GM23248 (cell line): ENCODE measurements at places on chromosomes 4 and X. TPM values are rescaled to one million over a fixed set of nuclear protein-coding genes. Genes with fewer than 3 reads are reported as not detected.
A peak's percentile ranks its signal among the peaks of the same experiment; 100 is the strongest.

HDAC8 gene
- polyA plus RNA-seq, result 20.4 and 21.4 TPM in 2 replicates

GRCh38 chr4:83561381-83561780 is 25.5 kb downstream of the GPAT3 start:
- H3K4me1 ChIP-seq, result peaks cover 18% of the 10 kb centered on the region
- DNase-seq, result peak; percentile 51
- no peak overlapping the region for H3K27ac ChIP-seq

- H3K36me3 ChIP-seq, result no peaks in the 10 kb centered on the region
- no peak overlapping the region for H3K4me3 ChIP-seq
- no peak for DNase-seq
- no peaks in the 10 kb centered on the region for H3K27me3 ChIP-seq
Measured at GRCh38 chr4:3405176-3405575, 36.6 kb upstream of the HGFAC start.

DNA sequence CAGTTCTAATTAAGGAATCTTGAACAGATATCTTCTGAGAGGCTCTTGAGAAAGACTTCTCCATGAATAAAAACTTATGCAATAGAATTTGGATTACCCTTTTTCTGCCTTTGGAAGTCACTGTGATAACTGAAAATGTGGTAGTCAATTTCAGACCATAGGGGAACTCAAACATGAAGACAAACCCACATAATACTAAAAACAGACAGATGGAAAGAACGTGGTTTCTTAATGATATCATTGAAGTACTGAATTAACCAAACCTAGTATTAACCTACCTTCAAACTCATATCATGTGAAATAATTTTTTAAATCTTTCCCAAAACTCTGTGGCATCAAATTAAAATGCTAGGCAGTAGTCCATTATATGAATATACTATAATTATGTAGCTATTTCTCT is 153.5 kb downstream of the CAMK2D start:
- H3K27me3 ChIP-seq, result no peaks in the 10 kb centered on the region
- DNase-seq, result no peak
- H3K27ac ChIP-seq, result no peak overlapping the region
- H3K4me1 ChIP-seq, result peaks cover 19% of the 10 kb centered on the region
- 0 out of 2 replicates have a peak, but pooled peaks cover 19% of the 10 kb centered on the region for H3K36me3 ChIP-seq

DNA sequence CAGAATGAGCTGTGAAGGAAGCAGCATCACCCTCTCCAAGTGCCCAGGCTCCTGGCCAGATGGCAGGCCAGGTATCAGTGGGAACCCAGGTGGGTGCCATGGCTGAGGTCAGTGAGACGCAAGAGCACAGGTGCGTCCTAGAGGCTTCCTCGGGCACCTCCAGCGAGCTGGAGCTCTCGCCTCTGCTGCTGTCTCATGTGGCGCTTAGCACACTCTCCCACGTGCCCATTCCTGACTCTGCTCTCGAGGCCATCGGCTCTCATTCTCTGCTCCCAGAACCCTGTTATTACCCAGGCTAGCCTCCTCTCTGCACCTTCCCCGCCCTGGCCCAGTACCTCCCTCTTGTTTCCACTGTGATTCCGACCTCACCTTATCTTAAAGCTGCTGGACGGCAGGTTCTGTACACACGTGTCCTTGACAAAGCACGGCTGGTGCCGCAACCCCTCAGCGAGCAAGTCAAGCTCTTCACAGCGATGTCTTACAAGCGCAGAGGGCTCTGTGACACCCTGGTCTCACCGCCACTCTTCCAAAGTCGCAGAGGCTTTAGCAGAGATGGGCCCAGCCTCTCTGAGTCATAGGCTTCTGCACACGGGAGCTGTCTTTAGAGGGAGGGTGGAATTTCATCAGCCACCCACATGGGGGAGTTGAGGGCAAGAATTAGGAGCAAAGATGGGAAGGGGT is 15.4 kb upstream of the MSANTD1 start:
- no peak overlapping the region for H3K27ac ChIP-seq
- no peak overlapping the region for H3K4me3 ChIP-seq
- no peaks in the 10 kb centered on the region for H3K4me1 ChIP-seq
- H3K36me3 ChIP-seq, result peaks cover 4% of the 10 kb centered on the region; the same call in 1 of the 2 replicates
- DNase-seq, result peak; percentile 38
